ENCODE measurements at places on chromosomes 6 and 20. TPM values are rescaled to one million over a fixed set of nuclear protein-coding genes. Genes with fewer than 3 reads are reported as not detected.

GRCh38 chr6:45386501-45386900, 8.8 kb upstream of the SUPT3H start:
- no peak for DNase-seq

GRCh38 chr20:58245181-58245891, 16.9 kb upstream of the ANKRD60 start:
- no peak for DNase-seq

DNA sequence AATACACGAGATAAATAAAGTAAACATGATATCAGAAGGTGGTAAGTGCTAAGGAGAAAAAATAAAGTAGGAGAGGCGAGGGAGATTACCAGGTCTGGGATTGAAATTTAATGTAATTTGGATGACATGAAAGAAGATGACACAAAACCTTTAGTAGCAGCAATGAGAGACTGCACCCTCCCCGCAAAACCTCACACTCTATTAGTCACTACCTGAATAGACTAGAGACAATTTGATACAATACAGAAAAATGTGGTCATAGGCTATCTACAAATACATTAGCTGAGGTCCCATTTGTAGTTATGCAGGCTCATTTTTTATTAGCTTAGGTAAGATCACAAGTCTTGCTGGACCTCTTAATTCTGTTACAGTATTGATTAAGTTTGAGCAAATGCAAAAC, 125.5 kb downstream of the LRFN2 start:
- DNase-seq, result no peak

- peak; percentile 77 for DNase-seq
These were observed 824 bp upstream of the SCRT2 start for GRCh38 chr20:676315-676937.

GRCh38 chr6:166947251-166947650, 9.1 kb downstream of the RNASET2 start:
- DNase-seq, result no peak

Gene MANEA
- polyA plus RNA-seq, result 4.0 TPM

DNA sequence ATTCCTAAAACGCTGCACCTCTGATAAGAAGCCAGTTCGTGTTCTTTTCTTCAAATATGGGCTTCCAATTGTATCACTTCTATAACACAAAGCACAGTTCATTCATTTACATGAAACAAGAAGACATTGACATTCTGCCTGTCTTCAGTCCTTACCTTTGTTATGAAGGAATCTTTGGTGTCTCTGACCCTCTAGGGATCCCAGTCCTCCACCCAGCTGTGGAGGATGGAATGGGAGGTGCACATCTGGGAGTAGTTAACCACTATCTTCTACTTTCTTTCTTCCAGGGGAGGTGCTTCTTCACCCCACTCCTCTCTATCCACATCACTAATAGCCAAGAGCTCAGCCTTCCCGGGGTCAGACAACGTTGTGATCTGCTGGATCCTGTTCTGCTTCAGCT, 233.4 kb downstream of the CDC5L start:
- no peak for DNase-seq

- DNase-seq, result peak; percentile 10
These were observed 42.2 kb downstream of the DTNBP1 start for GRCh38 chr6:15620611-15621010.

DNA sequence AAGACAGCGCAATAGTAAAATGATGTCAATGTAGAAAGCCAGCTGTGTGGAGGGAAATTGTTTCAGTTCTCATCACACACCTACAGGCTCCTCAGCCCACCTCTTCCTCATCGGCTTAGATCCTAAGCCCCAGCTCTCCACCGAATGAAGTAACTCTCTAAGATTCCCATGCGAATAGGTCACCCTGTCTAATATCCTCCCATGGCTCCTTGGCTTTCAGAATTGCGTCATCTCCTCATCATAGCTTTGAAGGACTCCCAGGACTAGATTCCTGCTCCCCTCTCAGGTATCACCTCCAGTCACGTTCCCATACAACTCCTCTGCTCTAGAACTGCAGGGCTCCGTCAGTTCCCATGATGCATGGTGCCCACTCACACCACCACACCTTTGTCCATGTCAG, 16.2 kb upstream of the SLC22A16 start:
- DNase-seq, result no peak

DNA sequence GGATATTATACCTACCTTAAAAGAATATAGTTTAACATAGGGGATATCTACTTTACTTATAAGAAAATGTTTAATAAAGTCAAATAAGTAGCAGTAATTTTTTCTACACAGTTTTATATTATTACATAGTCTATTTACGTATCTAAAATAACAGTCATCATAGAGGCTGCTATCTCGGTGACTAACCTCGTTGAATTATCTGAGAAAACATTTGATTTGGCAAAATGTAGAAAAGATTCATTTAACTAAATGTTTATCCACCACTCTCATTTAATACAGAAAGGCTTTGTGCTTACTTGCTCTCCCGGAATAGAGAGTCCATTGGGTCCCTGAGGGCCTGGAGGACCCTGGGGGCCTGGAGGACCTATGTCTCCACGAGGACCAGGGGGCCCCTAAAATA, 103.6 kb downstream of the COL12A1 start:
- no peak for DNase-seq

- no peak for DNase-seq
These were observed 161.8 kb downstream of the NFATC2 start for GRCh38 chr20:51380401-51381385.

Gene RSPO3
- not detected for polyA plus RNA-seq

- no peak for DNase-seq
These were observed 2.1 kb upstream of the TFB1M start for GRCh38 chr6:155316419-155316818.

DNA sequence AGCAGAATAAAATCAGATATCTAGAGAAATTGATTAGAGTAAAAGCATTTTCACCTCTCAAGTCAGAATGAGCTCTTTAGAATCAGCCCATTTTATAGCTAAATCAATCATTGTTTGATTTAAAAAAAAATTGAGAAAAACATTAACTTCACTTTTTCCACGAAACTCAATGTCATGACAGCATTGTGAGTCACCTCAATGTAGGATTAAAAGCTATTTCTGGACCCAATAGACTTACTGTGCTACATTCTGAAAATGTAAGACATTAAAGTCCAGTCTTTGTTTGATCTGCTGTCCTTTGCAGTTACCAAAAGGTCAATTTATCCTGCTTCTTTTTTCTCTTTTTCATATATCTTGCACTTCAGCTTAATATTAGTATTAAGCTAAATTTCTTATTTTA, 519.4 kb upstream of the ZNF337 start:
- no peak for DNase-seq

DNA sequence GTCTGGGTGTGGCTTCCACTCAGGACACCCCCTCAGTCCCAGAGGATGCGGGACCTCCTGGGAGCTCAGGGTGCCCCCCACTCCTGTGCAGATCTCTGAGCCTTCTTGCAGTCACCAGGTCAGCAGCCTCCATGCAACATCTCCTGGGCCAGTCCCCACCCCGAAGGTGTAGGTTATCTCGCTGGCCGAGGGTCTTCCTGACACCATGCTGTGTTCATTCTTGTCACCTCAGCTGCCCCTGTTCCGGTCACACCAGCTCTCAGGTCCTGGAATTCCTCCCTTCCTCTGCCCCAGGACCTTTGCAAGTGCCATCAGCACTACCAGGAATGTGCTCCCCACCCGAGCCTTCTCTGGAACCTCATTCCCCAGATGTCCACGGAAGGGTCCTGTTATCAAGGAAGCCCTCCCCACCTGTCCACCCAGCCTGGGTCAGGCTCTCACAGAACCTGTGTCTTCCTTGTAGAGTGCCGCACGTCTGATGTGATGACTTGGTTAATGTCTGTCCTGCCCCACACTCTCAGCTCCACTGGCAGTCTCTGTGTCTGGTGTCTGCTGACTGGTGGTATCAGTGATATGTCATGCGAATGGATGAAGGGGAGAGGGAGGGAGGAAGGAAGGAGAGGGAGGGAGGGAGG, 329.6 kb downstream of the TAF4 start:
- DNase-seq, result no peak

DNA sequence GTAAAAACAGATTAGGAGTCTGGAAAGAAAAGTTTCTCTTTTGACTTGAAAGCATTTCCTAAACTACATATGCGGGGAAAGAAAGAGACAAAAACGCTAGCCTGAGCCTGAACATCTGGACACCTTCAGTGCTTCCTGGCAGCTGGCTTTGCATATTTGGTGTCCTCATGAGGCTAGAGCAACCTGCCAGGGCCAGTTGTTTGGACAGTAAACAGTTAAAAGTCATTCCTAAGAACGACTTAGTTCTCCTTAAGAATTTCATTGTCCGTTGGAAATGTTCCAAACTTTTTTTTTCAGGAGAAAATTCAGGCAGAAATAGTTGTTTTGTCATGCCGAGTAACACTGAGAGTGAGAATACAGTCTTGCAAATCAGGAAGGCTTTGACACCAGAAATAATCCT, 199.8 kb downstream of the SMOC2 start:
- no peak for DNase-seq

GRCh38 chr20:36848677-36849076, 27.3 kb upstream of the TLDC2 start:
- DNase-seq, result no peak

Gene RAET1G
- polyA plus RNA-seq, result 2.5 TPM

- peak; percentile 66 for DNase-seq
These were observed 1.7 kb downstream of the MICAL1 start for GRCh38 chr6:109453594-109454495.

- DNase-seq, result no peak
These were observed 168.2 kb downstream of the GPX5 start for GRCh38 chr6:28693751-28694443.

- no peak for DNase-seq
These were observed 12.6 kb downstream of the SERPINB6 start for GRCh38 chr6:2958776-2959175.

- no peak for DNase-seq
These were observed 41.5 kb upstream of the GJA1 start for GRCh38 chr6:121393731-121394505.

Gene ADGB
- polyA plus RNA-seq, result not detected

DNA sequence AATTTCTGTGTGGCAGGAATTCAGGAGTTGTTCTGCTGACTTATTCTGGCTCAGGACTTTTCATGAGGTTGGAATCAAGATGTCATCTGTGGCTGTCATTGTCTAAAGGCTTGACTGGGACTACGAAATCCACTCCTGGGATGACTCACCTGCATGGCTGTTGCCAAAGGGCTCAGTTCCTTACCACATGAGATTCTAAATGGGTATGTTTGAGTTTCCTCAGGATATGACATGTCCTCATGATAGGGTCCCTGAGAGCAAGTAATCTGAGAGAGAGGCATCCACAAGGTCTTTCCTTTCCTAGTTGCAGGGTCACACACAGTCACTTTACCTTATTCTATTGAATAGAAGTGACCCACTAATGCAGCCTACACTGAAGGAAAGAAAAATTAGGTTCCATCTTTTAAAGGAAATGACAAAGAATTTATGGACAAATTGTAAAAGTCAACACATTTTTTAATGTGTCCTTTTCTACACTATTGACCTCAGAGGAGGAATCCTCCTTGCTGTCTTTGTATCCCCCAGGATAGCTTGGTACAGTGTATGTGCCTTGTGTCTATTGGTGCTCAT, 1025.0 kb upstream of the GJE1 start:
- no peak for DNase-seq

DNA sequence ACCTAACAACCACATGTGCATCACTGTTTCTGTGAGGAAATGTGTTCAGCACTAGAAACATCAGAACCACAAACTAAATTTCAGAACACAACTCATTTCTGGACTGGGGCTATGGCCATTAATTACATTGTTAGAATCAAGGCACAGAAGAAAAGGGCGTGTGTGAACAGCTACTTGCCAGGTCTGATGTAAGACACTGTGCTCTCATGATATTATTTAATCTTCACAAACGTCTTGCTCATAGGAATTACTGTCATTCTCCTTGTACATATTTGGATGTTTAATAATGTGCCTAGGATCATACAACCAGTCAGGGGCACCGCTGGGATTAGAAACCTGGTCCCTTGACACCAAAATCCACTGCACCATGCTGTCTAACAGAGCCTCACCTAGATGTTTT, 14.8 kb downstream of the ADGRF1 start:
- no peak for DNase-seq

- DNase-seq, result peak; percentile 45
These were observed 59.5 kb downstream of the TRIM38 start for GRCh38 chr6:26022132-26022472.

DNA sequence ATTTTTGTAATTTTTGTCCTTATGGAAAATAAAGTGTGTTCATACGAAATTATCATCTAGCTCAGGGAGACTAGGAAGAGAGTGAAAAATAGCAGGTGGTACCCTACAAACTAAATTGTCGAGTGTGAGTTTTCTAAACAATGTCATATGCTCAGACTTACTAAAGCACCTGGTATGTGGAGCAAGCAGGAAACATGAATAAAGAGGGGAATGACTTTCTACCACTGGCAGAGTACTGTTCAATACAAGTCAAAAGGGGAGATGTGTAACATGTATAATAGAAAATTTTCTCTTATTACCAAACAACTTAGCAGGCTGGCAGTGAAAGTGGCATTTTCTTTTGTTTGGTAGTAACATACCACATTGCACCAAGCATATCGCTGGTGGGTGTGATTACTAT, 36.1 kb downstream of the CTNNBL1 start:
- DNase-seq, result no peak

DNA sequence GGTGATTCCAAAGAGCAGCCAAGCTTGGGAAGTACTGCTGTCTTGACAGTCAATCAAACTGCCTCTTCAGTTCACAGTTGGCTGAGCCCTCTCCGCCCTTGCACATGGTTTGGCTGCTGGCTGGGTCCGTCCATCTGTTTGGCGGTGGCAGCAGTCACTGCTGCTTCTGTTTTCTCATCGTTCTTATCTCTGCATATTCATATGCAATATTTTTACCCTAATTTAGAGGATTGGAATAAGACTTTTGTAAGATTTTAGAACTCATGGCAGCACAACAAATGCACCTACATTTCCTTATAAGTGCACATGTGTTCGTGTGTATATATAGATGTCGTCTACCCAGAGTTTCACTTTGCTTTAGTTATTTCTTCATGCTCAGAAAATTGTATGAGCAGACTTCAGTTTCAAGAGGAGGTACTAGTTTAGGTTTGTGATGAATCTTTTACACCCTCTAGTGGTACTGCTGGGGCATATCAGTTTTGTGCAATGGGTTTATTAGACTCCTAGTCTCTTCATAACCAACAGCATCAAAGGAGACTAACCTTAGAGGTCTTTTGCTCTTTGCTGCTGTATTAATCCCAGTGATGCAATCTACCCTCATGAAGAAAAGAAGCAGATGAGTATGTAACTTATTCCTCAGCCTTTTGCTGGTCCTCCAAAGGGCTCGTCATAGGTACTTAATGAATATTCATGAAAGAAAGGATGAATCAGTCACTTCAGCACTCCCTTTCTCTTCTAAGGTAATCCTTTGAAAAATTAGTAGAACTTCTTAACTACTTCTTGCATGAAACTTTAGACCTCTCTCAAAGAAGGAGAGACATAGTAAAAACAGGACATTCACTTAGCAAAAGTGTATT, 44.3 kb downstream of the KHDC1L start:
- DNase-seq, result peak; percentile 56

Gene MLIP
- not detected for polyA plus RNA-seq

Gene ISM1
- polyA plus RNA-seq, result not detected

GRCh38 chr20:47876311-47877088, 91.2 kb upstream of the SULF2 start:
- DNase-seq, result no peak

GRCh38 chr6:41717392-41717736, 18.0 kb downstream of the TFEB start:
- no peak for DNase-seq

GRCh38 chr20:21548390-21549035, 34.6 kb upstream of the NKX2-2 start:
- DNase-seq, result no peak

GRCh38 chr20:8981482-8981881, 87.4 kb upstream of the PLCB4 start:
- DNase-seq, result no peak

- peak; percentile 85 for DNase-seq
These were observed 622 bp downstream of the SS18L1 start for GRCh38 chr20:62143957-62144825.

- DNase-seq, result no peak
These were observed 8.7 kb downstream of the SLC25A27 start for GRCh38 chr6:46661483-46661882.

Measured in SK-N-SH (cell line).